CD4-positive, alpha-beta T cell treated with Interferon gamma for 1 hour (primary cell): ENCODE measurements at places on chromosomes 11 and 22.

DNA sequence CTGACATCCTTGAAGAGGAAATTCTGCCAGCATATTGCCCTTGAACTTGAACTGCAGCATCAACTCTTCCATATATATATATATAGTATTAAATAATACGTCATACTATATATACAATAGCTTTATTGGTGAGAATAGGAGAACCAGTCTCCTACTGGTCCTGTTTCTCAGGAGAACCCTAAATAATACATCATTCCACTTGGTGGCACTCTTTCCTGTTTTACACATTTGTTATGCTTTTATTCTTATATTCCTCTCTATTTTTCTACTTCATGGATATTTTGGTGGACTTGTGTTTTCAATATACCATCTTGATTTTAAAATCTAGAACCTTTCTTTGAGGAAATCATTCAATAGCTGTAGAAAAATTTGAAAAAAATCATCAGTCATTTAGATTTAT, 193.3 kb downstream of the TRPC6 start:
- no peak for DNase-seq

- peak; percentile 96 for DNase-seq
Observed at GRCh38 chr11:71787098-71787823, 45.7 kb upstream of the DEFB108B start.

GRCh38 chr11:92962446-92962845, 7.0 kb upstream of the MTNR1B start:
- no peak for DNase-seq

- DNase-seq, result no peak
Observed at GRCh38 chr11:33896911-33897310, 5.0 kb upstream of the LMO2 start.

- no peak for DNase-seq
Observed at GRCh38 chr11:59807047-59807610, 3.4 kb downstream of the MRPL16 start.

- no peak for DNase-seq
Observed at GRCh38 chr11:108543316-108543964, 45.3 kb upstream of the POGLUT3 start.

- no peak for DNase-seq
Observed at GRCh38 chr11:94802501-94802900, 34.3 kb downstream of the AMOTL1 start.

- no peak for DNase-seq
Observed at GRCh38 chr11:35723493-35723892, 60.9 kb downstream of the TRIM44 start.

- no peak for DNase-seq
Observed at GRCh38 chr11:886568-886967, 24.0 kb downstream of the CHID1 start.

DNA sequence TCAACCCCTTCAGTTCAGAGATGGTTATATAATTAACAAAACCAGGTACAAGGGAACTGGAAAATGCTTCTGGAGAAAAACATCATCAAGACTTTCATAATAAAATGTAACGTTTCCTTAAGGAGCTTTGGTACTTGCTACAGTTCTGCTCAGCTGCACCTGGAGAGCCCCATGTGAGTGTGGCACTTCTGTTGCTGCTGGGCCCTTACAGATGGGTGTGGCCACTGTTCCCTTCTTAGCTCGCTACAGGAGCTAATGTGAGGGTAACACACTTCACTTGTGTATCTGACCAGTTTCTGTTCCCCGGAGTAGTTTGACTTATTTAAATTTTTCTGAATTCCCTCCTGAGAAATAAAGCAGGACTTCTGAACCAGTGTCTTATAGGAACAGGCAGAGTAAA, 4.0 kb downstream of the POU2AF3 start:
- no peak for DNase-seq

- DNase-seq, result no peak
Observed at GRCh38 chr22:41003066-41003465, 51.9 kb downstream of the RBX1 start.

GRCh38 chr22:27686534-27686933, 115.0 kb downstream of the MN1 start:
- no peak for DNase-seq

GRCh38 chr22:50000587-50001387, 11.8 kb downstream of the IL17REL start:
- no peak for DNase-seq

DNA sequence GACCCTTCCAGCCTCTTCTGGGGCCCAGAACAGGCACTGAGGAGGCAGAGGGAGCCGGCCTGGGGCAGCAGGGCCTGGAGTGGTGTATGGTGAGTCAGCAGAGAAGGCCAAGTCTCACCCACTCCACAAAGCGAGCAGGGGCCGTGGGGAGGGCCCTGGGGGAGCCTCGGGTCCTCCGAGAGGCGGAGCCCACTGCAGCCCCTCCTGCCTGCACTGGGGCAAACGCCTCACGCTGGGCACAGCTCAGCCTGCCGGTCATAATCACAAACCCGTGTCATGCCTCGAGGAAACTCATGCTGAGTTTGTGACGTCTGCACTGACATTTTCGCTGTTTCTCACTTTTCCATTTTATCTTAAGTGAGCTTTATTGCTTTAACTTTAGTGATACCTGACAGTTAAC, 38.4 kb downstream of the TOLLIP start:
- no peak for DNase-seq

GRCh38 chr22:47929646-47930185, 1167.3 kb downstream of the TBC1D22A start:
- no peak for DNase-seq

DNA sequence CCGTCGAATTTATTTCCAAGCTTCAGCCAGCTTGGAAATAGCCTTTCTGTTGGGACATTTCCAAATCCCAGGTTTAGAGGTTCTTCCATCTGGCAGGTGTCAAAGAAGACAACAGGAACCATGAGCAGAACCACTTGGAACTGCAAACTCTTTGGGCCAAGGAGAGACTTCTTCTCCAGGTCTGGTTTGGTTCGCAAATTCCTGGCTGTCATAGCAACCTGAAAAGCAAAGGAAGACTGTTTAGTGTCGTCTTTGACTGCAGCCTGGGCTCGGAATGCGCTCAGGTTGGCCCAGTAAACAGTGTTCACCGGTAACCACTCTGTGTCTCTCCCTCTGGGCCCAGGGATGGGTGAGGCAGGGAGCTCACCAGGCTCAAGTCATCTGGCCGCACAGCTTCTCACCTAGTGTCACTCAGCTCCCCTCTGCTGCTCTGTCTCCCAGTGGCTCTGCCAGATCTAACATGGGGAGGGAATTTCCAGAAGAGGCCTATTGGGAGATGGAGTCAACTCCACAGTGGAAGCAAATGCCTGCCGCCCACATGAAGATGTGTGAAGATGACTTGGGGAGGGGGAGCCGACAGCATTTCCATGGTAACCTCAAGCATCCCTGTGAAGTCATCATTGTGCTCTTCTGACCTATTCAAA, 11.9 kb upstream of the CLMP start:
- no peak for DNase-seq

- no peak for DNase-seq
Observed at GRCh38 chr22:37109242-37109917, at the start of gene TMPRSS6. Gene TMPRSS6, minus strand, starts transcription at chr22:37109713. Its CDS starts 6,296 bp downstream, at chr22:37103417.

GRCh38 chr11:32439501-32440210, 4.3 kb upstream of the WT1 start:
- no peak for DNase-seq

DNA sequence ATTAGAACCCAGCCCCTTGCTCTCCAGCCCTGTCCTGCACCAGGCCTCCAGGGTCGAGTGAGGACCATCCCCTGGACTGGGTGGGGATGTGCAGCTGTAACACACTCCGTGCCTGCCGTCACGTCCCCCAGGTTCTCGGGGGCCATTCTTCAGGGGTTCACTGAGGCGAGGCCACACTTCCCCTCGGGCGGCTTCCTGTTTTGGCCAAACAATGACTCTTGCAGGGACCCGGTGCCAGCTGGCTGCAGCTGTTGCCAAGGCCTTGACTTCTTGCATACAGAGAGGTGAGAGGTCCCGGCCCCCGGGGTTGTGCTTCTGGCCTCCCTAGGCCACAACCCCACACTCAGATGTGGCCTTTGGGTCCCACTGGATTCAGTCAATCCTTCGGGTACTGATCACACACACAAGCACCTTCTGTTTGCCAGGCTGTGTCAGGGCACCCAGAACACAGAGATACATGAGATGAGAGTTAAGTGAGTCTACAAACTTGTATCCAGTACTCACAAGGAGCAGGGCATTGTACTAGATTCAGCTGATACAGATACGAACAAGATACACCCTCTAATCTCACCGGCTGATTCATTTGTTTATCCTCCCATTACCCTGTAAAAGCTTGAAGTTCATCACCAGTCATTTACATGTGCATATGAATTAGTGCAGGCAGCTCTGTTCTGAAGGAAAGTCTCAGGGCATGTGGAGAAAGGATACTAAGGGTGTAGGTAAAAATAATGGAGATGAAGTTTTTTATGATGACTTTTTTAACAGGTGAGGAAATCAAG, 32.9 kb downstream of the LRRC32 start:
- DNase-seq, result peak; percentile 78

DNA sequence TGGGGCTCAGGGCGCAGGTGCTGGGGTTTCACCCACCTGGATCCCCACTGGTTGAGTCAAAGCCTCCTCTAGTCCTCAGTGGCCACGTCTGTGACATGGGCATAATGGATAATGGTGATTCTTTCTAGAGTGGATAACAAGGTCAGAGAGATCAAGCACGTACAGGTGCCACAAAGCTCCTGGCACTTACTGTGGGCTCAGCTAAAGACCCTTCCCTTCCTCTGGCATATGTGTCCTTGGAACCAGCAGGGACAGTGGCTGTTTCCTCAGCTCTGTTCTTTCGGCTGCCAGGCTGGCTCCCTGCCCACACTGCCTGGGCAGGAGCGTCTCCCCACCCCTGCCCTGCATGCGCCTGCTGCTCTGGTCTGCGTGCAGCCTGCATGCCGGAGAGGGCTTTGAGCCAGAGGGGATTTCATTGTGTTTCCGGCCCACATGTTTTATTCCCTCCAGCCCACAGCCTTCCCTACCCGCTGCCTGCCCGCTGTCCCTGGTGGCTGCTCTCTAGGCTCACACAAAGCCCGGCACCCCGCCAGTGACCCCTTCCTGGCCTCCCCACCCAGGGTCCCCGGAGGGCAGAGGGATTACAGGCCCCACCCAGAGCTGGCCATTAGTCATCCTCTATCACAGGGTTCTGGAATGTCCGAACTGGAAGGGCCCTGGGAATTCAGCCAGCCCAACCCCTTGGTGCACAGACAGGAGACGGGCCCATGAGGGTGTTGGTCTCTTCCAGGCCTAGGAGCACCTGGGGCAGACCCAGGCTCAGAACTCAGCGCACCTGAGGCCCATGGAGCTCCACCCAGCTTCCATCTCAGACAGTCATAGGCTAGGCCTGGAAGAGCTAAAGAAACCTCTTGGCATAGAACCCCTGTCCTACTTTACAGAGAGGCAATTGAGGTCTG, 55.3 kb upstream of the GCAT start:
- DNase-seq, result no peak

DNA sequence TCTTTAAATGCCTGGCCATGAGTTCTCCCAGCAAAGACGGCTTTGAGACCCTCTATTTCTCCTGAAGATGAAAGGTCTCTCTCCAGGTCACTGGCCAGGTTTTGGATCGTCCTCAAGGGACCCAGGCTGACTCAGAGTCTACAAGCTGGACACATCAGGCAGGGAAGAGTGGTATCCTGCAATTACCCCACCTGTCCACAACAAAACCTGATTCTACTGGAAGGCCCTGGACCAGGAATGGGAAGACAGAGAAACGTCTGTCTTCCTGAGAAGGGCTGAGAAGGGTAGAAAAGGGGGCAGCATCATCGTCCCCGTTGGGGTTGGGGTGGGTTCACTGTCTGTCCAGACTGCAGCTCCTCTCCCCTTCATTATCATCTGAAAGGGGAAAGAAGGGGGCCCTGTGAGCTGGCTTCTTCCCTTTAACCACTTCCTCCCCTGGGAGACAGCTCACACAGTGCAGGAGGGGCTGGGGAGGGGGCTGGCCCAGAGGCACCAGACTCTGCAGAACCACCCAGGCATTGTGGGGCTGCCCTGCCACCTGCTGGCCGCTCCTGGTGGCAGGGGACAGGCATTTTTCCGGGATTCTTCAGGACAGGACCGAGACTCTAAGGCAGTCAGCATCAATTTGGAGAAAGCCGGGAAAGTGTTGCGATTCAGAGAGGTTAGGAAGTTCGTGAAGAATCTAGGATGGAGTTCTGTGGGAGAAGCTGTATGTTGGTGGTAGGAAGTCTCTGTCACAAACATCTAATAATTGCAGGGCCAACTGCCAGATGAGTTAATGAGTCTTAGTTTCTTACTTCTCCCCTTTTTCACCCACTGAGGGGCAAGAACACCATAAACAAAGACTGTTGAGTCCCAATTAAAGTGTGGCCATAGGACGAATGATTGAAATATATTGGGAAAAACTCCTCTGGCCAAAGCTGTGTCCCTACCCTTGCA, 57.6 kb downstream of the SYN3 start:
- no peak for DNase-seq

DNA sequence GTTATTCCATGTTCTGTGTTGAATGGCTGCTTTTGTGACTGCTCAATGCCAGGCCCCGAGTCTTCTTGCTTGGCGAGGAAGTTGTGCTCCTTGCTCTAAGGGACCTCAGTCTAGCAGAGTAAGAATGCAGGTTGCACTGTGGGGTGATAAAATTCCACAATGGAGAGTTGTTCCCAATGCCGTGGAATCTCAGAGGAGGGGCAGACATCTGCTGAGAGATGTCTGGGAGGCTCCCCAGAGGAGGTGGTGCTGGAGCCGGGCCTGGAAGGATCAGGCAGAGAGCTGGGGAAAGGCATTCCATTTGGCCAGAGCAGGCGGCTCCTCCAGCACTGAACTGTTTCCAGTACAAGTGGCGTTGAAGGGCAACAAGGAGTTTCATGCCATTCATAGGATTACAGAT, 55.2 kb downstream of the ST3GAL4 start:
- DNase-seq, result no peak

DNA sequence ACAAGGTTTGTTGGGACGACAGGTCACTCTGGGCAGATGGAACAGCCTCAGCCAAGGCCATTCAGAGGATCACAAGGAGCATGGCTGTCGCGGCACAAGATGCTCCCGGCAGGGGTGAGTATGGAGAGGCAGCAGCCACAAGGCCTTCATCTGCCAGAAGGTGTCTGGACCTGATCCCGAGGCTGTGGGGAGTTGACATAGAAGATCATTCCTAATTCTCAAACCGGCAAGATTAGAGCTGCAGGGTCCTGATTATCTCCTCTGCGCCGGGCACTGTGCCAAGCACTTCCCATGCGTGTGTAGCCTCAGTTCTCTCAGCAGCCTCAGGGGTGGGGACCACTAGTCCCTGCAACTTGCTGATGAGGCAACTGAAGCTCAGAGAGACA, 32.3 kb upstream of the RFPL3 start:
- no peak for DNase-seq

DNA sequence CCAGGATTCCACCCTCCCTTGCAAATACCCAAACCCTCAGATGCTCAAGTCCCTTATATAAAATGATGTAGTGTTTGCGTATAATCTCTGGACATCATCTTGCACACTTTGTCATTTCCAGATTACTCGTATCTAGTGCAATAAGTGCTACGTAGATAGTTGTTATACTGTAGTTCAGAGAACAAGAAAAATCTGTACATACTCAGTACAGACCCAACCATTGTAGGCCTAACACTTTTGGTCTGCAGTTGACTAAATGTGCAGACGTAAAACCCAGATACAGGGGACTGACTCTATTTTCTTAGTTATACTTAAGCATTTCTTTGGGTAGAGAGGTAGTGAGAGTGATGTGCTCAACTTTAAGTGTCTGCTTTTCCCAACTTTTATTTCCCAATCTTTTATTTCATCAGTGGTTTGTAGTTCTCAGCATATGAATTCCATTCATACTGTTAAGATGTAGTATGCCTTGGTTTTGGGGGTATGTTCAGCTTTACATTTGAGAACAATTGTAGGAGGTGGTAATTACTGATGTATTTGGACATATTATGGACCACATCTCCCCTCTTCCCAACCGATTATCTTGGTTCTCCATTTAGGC, 43.9 kb downstream of the DDX6 start:
- DNase-seq, result no peak
